ENCODE measurements at places on chromosomes 11 and 22. TPM values are rescaled to one million over a fixed set of nuclear protein-coding genes. Genes with fewer than 3 reads are reported as not detected.

RASGRP2 gene
- polyA plus RNA-seq: 426 TPM

PRG3 gene
- polyA plus RNA-seq: not detected

CNIH2 gene
- polyA plus RNA-seq: not detected

KRTAP5-8 gene
- polyA plus RNA-seq: not detected

SLC5A12 gene
- polyA plus RNA-seq: not detected

RPS6KB2 gene
- polyA plus RNA-seq: 54.7 TPM

TMEM45B gene
- polyA plus RNA-seq: not detected

IGSF9B gene
- not detected for polyA plus RNA-seq

ZNF143 gene
- 35.8 TPM for polyA plus RNA-seq

GRCh38 chr11:2812371-2812991 is 73.1 kb downstream of the CDKN1C start:
- H3K4me3 ChIP-seq: peak overlapping the region; percentile 27
- DNase-seq: no peak
- peaks cover 13% of the 10 kb centered on the region for H3K4me1 ChIP-seq
- no peak overlapping the region for H3K27ac ChIP-seq
- H3K36me3 ChIP-seq: peaks cover 11% of the 10 kb centered on the region
- H3K27me3 ChIP-seq: peaks cover 4% of the 10 kb centered on the region

DNA sequence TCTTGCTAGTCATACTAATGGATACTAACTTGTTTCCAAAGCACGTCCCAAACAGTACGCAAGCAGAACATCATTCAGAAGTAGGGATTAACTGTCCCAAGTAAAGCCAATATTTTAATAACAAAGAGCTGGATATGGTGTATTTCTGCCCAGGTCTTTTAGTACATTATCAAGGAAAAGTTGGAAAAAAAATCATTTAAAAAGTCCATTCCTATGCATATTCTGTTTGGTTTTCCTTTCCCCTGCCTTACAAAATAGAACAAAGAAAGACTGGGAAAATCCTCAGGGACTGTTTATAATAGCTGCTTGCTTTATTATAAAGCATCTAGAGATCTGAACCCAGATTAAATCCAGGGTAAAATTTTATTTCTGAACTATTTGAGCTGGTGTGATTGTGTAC is 83.9 kb downstream of the UVRAG start:
- H3K4me3 ChIP-seq: no peak overlapping the region
- no peak for DNase-seq

DNA sequence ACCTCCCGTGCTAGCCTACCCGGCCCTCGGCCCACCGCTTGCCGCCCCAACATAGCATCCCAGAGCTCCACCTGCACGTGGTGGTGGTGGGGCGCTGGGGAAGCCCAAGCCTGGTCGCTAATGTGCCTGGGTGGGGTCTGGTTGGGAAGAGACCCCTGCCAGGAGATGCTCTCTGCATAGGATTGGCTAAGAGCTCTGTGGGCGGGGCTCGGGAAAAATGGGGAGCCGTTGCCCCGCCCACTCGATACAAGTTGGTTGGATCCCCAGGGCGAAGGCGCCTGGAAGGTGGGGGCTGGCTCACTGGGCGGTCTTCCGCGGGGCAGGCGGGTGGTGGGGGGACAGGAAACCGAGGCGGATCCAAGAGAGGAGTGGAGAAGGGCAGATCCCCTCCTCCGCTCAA is 7.6 kb downstream of the LRRC10B start:
- no peak overlapping the region for H3K27ac ChIP-seq
- no peak for DNase-seq
- no peaks in the 10 kb centered on the region for H3K36me3 ChIP-seq
- H3K4me1 ChIP-seq: peaks cover 15% of the 10 kb centered on the region
- peaks cover 58% of the 10 kb centered on the region for H3K27me3 ChIP-seq

- H3K36me3 ChIP-seq: no peaks in the 10 kb centered on the region
- peaks cover 7% of the 10 kb centered on the region for H3K4me1 ChIP-seq
- no peak overlapping the region for H3K4me3 ChIP-seq
- no peak overlapping the region for H3K27ac ChIP-seq
- no peak for DNase-seq
Measured at GRCh38 chr11:71247551-71248250, 4.7 kb downstream of the SHANK2 start.

DNA sequence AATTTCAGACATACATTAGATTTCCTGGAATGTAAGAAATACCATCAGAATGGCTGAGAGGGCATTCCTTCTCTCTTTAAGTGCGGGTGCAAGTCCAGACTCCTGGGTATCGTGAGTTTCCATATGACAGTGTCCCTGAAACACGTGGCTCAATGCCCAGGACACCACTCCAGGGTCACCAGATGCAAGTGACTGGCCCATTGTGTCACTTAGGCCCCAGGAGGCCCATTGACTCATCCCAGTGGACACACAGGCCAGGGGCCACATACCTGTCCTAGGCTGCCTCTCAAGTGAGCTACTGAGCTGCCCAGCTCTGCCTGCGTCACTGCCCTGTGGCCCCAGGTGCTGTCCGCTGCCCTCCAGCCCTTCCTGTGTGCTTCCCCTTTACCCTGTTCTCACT is 18.5 kb downstream of the FBLN1 start:
- no peak for DNase-seq
- no peak overlapping the region for H3K4me3 ChIP-seq
- H3K4me1 ChIP-seq: no peaks in the 10 kb centered on the region
- no peaks in the 10 kb centered on the region for H3K36me3 ChIP-seq
- no peaks in the 10 kb centered on the region for H3K27me3 ChIP-seq

GRCh38 chr11:69309631-69310280 is 15.8 kb downstream of the MYEOV start:
- no peak for DNase-seq
- peaks cover 38% of the 10 kb centered on the region for H3K4me1 ChIP-seq
- H3K4me3 ChIP-seq: no peak overlapping the region
- H3K27me3 ChIP-seq: no peaks in the 10 kb centered on the region
- no peaks in the 10 kb centered on the region for H3K36me3 ChIP-seq
- H3K27ac ChIP-seq: no peak overlapping the region

DNA sequence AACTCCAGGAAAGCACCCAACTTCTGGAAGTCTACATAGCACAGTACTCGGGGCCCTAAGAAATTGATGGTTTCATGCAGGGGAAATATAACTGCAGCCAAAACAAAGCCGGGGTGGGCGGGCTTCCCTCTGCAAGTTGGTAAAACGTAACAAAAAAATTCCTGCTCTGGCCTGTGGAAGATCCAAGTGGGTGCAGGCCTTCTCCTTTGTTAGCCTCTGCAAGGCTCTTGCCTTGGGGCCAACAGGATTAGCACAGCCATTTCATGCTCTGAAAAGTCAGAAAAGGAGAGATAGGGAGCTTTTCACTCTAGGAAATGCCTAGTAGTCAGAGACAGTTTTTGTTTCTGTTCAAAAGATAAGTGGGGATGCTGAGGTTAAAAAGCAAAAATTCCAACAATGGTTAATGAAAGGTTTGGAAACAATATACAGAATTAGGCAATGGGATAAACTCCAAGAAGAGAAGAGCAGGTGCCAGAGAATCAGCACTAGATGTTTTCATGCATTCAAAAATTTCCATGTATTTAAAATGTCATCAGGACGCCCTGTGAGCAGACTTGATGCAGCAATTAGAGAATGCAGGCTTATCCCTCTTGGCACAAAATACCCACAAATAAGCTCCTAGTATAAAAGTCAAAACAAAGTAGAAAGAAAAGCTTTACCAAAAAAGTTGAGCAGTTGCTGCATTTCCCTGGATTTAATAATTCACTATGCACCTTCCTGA is 72.3 kb upstream of the CHRM4 start:
- H3K27ac ChIP-seq: no peak overlapping the region
- peaks cover 7% of the 10 kb centered on the region for H3K36me3 ChIP-seq
- H3K4me3 ChIP-seq: no peak overlapping the region
- H3K27me3 ChIP-seq: no peaks in the 10 kb centered on the region
- no peak for DNase-seq

GRCh38 chr11:4441515-4441914 is 7.6 kb upstream of the OR52K2 start:
- H3K4me3 ChIP-seq: no peak overlapping the region

DNA sequence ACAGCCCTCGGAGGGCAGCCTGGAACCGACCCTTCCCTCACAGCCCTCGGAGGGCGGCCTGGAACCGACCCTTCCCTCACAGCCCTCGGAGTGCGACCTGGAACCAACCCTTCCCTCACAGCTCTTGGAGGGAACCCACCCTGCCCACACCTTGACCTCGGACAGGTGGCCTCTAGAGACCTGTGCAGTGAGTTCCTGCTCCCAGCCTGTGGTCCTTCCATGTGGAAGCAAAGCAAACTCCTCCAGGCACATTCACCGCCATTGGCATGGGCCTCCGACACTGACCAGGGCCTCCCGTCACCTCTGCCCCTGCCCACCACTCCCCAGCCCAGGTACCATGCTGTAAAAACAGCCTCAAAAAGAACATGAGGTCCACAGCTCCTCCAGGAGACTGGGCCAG is 272.1 kb downstream of the BRD1 start:
- DNase-seq: no peak
- H3K27ac ChIP-seq: no peak overlapping the region
- no peak overlapping the region for H3K4me3 ChIP-seq
- H3K27me3 ChIP-seq: no peaks in the 10 kb centered on the region

- H3K27me3 ChIP-seq: no peaks in the 10 kb centered on the region
- no peak overlapping the region for H3K4me3 ChIP-seq
- H3K27ac ChIP-seq: no peak overlapping the region
- peaks cover 6% of the 10 kb centered on the region for H3K4me1 ChIP-seq
- DNase-seq: no peak
Measured at GRCh38 chr11:1271002-1271401, 38.4 kb downstream of the TOLLIP start.

- no peak overlapping the region for H3K4me3 ChIP-seq
- no peak overlapping the region for H3K27ac ChIP-seq
- no peaks in the 10 kb centered on the region for H3K36me3 ChIP-seq
- H3K4me1 ChIP-seq: no peaks in the 10 kb centered on the region
Measured at GRCh38 chr11:63779039-63779438, 10.5 kb upstream of the ZFTA start.

GRCh38 chr11:44456544-44457300 is 108.7 kb upstream of the CD82 start:
- H3K4me1 ChIP-seq: no peaks in the 10 kb centered on the region
- H3K4me3 ChIP-seq: no peak overlapping the region
- no peaks in the 10 kb centered on the region for H3K36me3 ChIP-seq
- H3K27me3 ChIP-seq: peaks cover 28% of the 10 kb centered on the region
- DNase-seq: no peak

- H3K27me3 ChIP-seq: no peaks in the 10 kb centered on the region
- H3K4me3 ChIP-seq: no peak overlapping the region
- no peak overlapping the region for H3K27ac ChIP-seq
- H3K4me1 ChIP-seq: no peaks in the 10 kb centered on the region
Measured at GRCh38 chr11:120024586-120024985, 113.3 kb downstream of the TRIM29 start.

DNA sequence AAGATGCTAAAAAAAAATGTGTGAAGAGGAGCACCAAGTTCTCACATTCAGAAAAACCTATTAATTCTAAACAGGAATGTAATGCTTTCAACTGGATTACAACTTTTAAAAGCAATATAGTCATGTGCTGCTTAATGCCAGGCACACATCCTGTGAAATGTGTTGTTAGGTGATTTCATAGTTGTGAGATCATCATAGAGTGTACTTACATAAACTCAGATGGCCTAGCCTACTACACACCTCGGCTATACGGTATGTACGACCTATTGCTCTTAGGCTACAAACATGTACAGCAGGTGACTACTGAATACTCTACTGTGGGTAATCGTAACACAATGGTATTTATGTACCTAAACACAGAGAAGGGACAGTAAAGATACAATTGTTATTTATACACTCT is 142.3 kb downstream of the RBFOX2 start:
- H3K36me3 ChIP-seq: no peaks in the 10 kb centered on the region
- DNase-seq: no peak
- no peak overlapping the region for H3K4me3 ChIP-seq
- no peak overlapping the region for H3K27ac ChIP-seq
- peaks cover 7% of the 10 kb centered on the region for H3K27me3 ChIP-seq

GRCh38 chr11:71342116-71342515 is 89.7 kb upstream of the SHANK2 start:
- H3K4me3 ChIP-seq: no peak overlapping the region
- no peak for DNase-seq
- peak overlapping the region; percentile 40 for H3K27ac ChIP-seq
- H3K4me1 ChIP-seq: peaks cover 17% of the 10 kb centered on the region
- no peaks in the 10 kb centered on the region for H3K36me3 ChIP-seq

DNA sequence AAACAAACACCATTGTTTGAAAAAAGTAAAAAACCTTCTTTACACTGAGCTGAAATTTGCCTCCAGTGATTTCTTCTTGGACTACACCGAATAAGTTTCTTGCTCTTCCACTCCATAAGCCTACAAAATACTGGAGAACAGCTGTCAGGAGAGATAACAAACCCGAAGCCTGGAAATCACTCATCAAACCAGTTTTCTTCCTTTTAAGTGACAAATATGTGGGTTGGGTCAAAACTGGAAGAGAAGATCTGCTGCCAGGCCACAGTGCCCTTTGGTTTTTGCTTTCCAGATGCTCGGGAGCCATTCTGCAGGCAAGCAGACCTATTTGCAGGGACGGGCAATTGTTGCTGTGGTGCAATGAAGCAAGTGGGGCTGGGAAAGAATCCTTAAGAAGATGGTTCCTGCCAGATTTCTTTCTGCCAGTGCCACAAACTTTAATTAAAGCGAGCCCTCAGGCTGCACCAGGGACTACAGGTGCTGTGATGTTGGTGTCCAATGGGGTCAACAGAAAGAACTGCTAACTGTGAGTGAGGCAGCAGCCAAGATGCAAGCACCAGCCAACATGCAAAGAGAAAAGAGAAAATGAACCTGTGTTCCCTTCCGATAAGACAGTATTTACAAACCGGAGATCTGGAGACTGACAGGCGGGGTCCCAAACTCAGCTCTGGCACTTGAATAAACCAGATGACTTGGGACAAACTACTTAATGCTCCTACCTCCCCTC is 44.8 kb upstream of the SMCO4 start:
- H3K36me3 ChIP-seq: no peaks in the 10 kb centered on the region
- H3K4me3 ChIP-seq: no peak overlapping the region
- H3K27me3 ChIP-seq: peaks cover 49% of the 10 kb centered on the region
- no peak for DNase-seq

Measured in naive B cell (primary cell).